Activated naive CD4-positive, alpha-beta T cell (primary cell): ENCODE measurements at places on chromosomes 4 and X.

DNA sequence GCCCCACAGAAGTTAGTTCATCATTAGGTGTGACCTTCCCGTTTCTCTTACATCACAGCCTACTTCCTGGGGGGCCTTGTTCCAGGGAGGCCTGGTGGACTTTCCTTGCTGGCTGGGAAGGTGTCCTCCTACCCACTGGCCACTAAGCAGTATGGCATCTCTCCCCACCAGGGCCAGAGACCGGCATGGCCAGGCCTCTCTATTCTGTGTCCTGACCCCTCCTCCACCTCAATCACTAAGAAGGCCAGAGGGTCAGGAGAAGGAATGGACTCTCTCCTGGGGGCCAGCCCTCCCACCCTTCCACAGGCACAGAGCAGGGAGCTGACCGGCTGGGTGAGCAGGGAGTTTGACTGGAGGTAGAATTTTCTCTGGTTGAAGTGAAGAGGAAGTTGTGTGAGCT is 81.9 kb downstream of the PJA1 start:
- no peak for DNase-seq

DNA sequence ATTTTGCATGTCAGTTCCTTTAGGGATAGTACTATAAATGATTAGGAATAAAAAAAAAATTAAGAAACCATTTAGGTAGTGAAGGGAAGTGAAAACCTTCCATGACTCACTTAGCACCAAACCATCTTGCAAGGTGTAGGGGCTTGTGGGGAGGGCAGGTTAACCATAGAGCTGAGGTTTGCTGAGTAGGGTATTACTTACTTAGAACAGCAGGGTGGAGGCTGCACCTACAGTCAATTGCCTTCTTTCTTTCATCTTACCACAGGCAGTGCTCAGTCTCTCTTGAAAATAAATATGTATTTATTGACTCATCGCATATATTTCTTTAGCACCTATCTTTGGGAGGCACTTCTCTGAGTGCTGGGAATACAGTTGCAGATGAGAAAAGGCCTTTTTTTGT is 104.9 kb upstream of the GIMD1 start:
- no peak for DNase-seq

DNA sequence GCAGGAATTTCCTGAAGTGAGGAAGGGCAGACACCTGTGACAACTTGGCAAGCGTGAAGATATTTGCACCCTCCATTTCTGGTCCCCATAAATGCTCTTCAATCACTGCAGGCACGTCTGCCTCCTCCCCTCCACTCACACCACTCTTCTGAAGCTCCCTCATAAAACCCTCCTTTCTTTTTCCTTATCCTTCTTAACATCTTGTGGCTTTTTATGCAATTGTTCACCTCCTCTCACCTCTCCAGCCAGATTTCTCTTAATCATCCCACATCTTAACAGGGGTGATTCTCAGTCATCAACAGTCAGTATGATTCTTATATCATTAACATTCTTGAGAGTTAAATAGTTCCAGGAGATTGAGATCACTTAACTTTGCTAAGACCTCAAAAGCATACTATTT is 277.4 kb downstream of the SPRY1 start:
- DNase-seq = no peak

DNA sequence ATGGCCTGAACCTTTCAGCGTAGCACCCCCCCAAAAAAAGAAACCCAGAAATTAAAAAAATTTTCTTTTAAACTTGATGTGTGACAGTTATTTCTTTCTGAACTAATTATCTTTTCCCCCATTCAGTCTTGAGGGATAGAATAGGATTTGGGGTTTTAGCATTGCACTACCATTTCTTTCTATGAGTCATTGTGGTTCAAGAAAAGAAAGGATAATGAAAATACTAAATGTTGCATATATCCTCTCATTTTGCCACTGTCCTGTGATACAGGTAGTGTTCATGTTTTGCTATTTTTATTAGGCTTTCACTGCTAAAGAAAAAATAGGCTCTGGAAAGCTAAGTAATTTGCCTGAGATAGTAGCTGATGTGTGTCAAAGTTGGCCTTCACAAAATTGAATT is 39.4 kb upstream of the DCK start:
- DNase-seq = no peak

DNA sequence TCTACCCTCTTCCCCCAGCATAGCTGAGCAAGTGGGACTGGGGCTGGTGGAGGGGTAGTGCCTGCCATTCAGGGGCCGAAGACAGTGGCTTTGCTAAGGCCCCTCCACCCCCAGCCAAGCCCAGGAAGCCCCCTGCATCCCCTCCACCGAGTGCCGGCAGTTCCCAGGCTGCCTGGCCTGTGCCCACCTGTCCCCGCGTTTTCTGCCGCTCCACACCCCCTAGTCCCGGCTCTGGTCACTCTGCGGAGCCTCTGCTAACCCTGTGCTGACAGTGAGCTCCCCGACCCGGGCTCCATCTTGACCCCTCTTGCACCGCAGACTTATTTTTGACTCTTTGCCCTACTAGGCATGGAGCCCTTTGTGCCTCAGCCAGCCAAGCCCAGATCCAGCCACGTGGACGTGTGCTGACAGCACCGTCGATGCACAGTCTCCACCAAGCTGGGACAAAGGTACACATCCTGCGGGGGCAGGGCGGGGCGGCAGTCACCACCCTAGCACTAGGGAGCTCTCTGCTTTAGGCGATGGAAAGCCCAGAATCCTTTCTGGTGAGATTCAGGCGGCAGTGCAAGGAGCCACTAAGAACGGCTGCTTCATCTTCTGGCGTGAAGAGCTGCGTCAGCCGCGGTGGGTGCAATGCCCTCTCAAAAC is 96.6 kb downstream of the PHKA2 start:
- no peak for DNase-seq

DNA sequence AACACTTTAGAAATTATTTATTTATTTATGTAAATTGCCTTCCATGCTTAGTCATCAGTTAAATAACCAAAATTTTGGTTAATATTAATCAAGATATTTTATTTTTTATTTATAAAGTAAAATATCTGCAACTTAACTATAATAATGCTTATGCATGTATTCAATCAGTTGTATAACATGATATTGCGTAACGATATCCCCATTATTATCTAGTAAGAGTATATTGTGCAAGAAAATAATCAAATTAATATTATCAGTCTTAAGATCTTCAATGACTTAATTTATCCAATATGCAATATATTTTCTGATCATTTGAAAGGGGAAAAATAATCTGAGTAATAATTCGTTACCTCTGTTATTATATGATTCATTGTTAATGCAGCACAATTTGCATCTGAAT is 596.7 kb downstream of the GABRG1 start:
- no peak for DNase-seq

- DNase-seq = no peak
These were observed 30.9 kb downstream of the RNF212 start for GRCh38 chr4:1082215-1083182.

GRCh38 chr4:88219099-88219498 is 60.7 kb upstream of the ABCG2 start:
- no peak for DNase-seq

- DNase-seq = no peak
These were observed 78.7 kb downstream of the GALNT7 start for GRCh38 chr4:173247321-173247720.

- DNase-seq = no peak
These were observed 63.4 kb downstream of the FHDC1 start for GRCh38 chr4:152999346-153000075.

- DNase-seq = no peak
These were observed 43.3 kb downstream of the NHSL2 start for GRCh38 chrX:71953946-71954345.

GRCh38 chr4:56240554-56241174 is 146.6 kb downstream of the AASDH start:
- no peak for DNase-seq

- no peak for DNase-seq
These were observed 85.2 kb downstream of the SLC16A2 start for GRCh38 chrX:74506317-74507115.

GRCh38 chrX:10922835-10923234 is 188.3 kb upstream of the HCCS start:
- no peak for DNase-seq

GRCh38 chrX:45007598-45007997 is 134.6 kb downstream of the KDM6A start:
- no peak for DNase-seq

- DNase-seq = no peak
These were observed 67.9 kb upstream of the TBL1X start for GRCh38 chrX:9396930-9397329.

- no peak for DNase-seq
These were observed 51.8 kb upstream of the TRAM1L1 start for GRCh38 chr4:117137145-117137544.

- DNase-seq = no peak
These were observed 78.0 kb downstream of the PHOX2B start for GRCh38 chr4:41670530-41670929.

DNA sequence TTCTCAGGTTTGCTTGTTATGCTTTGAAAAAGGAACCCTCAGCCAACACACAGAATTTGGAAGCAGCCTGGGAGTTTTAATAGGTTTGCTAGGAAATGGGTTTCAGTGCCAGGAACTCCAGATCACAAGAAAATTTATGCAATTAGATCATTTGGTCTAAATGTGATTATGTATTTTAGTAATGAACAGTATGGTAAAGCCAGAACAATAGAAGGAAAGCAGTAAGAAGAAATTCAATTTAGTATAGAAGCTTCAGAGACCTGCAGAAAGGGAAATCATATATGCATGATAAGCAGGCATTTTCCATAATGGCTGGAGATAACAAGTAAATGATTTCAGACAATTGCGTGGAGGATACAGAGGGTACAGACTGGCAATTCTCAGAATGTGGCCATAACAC is 184.7 kb downstream of the KCNIP4 start:
- DNase-seq = no peak

DNA sequence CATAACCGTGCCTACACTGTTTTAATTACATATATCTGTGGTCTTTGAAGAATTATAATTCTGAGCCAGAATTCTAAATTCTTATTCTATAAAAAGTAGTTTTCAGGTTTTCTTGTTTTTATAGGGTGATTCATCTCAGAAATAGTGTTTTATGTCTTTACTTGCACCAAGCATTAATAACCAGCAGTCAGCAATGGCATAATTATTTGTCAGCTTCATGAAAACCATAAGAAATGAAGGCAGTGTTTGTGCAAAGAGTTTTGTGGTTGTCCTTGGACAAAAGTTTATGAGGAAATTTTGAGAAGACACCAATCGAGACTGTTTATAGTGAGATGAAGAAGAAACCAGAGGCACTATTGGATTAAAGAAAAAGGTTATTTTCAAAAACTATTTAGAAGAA is 37.2 kb downstream of the EDNRA start:
- no peak for DNase-seq

DNA sequence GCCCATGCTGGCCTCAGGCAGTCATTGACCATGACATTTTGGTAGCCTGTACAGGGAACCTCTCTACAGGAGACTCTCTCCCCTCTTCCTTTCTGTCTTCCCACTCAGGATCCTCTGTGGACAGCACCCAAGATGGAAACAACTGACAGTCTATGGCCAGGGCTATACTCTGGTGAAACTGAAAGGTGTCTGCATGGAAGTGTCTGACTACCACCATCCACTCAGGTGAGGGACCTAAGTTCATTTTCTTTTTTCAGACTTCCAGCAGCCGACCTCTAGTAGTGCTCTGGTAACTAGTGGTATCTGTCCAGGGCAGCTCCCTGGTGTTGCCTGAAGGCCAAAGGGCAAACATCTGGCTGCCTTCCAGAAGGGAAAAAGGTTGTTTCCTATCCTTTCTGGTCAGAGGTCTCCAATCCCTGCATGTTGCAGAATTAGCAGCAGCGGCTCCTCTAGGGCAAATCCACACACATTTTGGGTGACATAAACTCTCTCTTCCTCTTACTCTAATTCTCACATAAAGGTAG is 804.5 kb downstream of the C4orf33 start:
- DNase-seq = no peak

DNA sequence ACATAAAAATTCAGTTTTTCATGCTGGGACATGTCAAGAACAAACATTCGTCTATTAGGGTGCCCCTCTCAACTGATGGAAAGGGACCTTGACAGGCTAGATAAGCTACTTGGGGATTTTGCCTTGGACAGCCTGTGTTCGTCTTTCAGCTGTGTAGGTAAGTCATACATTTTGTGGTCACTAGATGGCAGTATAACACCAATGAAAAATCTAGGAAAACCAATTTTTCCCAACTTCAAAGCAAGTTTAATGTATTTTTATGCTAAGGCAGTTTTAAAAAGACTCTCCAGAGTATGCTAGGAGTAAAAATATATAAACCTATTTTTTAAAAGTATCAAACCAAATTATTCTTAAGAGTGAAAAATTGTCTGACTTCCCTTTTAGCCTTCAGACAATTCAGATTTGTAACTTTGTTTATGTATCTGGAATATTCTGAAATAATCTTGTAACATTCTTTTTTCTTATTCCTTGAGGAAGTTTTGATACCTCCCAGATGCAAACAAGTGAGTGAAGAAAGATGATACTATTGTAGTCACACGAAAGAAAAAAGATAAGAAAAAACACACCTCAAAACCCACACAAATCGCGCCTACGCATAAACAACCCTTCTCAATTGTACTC is 158.3 kb downstream of the CPE start:
- DNase-seq = no peak

- no peak for DNase-seq
These were observed 252.3 kb upstream of the ZIC3 start for GRCh38 chrX:137313627-137314026.

- no peak for DNase-seq
These were observed 3.3 kb upstream of the BGN start for GRCh38 chrX:153491351-153491914.

- DNase-seq = no peak
These were observed 7.3 kb upstream of the DHRSX start for GRCh38 chrX:2507904-2508627.

GRCh38 chrX:71256051-71256450 is 2.1 kb upstream of the ZMYM3 start:
- DNase-seq = no peak

GRCh38 chr4:106624671-106625070 is 256.1 kb upstream of the GIMD1 start:
- DNase-seq = no peak

GRCh38 chr4:113718252-113718651 is 43.3 kb downstream of the CAMK2D start:
- DNase-seq = no peak

DNA sequence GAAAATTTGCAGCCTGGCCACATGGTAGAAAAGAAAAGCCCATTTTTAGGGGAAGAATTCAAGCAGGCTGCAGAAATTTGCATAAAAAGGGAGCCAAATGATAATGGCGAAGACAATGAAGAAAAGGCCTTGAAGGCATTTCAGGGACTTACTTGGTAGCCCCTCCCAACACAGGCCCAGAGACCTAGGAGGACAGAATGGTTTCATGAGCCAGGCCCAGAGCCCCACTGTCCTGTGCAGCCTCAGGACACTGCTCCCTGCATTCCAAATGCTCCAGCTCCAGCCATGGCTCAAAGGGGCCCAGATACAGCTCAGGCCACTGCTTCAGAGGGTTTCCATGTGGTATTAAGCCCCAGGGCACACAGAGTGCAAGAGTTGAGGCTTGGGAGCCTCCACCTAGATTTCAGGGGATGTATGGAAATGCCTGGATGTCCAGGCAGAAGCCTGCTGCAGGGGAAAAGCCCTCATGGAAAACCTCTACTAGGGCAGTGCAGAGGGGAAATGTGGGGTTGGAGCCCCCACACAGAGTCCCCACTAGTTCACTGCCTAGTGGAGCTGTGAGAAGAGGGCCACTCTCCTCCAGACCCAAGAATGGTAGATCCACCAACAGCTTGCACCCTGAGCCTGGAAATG is 271.7 kb upstream of the KLF3 start:
- no peak for DNase-seq

GRCh38 chr4:184420881-184421416 is 53.4 kb downstream of the IRF2 start:
- DNase-seq = no peak
